ENCODE measurements at places on chromosomes 7 and 10. TPM values are rescaled to one million over a fixed set of nuclear protein-coding genes. Genes with fewer than 3 reads are reported as not detected.

Gene PILRA
- total RNA-seq: 3.8 TPM

Gene SCRN1
- 15.0 TPM for total RNA-seq

Gene SLC13A1
- total RNA-seq: not detected

Gene PAX2
- total RNA-seq: not detected

Gene PRKG1
- 28.1 TPM for total RNA-seq

Gene INSYN2A
- not detected for total RNA-seq

Gene OPN4
- total RNA-seq: 0.41 TPM

Gene FLNC
- total RNA-seq: 905 TPM

Gene BEND7
- total RNA-seq: 18.6 TPM

Gene AZGP1
- 94.1 TPM for total RNA-seq

Gene ZNF786
- total RNA-seq: 2.9 TPM

Gene DGKI
- 1.4 TPM for total RNA-seq

Gene TRIM73
- total RNA-seq: 0.41 TPM

Data from Right ventricle myocardium inferior (tissue), 1 donor.